ENCODE measurements at places on chromosomes 6 and 20.

DNA sequence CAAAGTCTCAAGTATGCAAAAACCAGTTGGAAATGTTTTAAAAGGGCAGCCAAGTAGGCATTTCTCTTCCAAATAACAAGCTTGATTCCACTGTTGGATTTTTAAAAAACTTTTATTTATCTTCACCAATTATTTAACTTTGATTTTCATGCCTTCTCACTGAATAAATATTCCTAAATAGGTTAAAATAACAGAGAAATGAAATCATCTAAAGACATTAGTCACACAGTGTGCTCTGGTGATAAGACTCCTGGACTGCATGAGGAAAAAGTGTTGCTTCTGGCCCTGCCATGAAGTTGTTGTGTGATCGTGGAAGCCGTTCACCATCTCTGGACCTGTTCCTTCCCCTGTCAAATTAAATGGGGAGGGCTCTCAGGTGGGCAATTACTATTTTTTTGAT lies 33.8 kb upstream of the IGF2R start:
- DNase-seq, result no peak

DNA sequence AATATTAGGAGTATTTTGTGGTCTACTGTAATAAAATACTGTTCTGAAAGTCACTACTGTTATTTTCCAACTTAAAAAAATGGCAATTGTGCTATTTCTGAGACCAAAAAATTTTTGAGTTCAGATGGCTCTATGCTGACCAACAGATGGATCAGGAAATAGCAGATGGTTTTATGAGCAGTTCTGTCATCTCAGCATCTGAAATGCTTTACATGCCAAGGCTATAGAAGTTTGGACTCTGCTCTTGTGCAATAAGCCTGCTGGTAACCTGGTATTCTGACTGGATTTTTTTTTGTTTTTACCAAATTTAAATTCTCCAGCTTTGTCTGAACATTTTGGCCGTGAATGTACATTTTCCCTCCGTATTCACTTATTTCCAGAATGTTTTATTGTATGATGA lies 1127.5 kb downstream of the GRIK2 start:
- no peak for DNase-seq

- DNase-seq, result no peak
These were observed 30.0 kb upstream of the TMEM14A start for GRCh38 chr6:52640916-52641315.

DNA sequence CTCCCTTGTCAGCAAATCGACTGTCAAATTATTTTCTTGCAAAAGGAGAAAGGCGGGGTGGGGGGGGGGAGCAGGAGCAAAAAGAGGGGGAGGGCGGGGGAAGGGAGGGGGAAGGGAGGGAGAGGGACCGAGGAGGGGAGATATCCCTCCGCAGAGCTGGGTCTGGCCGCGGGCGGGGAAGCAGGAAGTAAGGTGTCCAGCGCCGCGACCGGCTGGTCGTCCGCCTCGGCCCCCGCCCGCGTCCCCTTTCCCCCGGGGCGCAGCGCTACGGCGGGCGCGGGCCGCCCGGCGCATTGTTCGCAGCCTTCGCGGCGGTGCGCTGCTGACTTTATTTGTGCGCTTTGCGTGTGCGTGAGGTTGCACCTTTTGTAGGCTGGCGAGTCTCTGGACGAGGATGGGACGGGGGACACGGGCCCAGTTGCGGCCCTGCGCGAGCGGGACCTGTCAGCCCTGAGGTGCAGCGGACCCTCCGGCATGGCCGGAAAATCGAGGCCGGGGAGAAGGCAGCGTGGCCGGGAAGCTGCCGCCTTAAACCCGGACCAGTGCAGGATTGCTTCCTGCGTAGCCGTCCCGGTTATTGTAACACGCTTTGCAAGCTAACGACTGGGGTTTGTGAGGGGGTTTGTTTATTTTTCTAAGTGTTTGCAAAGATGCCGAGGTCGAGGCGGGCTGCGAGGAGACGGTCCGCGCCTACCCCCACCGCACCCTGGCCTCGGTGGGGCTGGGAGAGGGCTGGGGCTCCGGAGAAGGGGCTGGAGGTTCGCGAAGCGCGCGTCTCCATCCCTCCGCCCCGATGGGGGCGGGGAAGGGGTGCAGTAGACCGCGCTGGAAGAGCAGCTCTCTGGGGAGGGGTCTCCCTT lies 675 bp upstream of the TRERF1 start:
- peak; percentile 55 for DNase-seq

GRCh38 chr6:44734886-44735629 lies 347.6 kb downstream of the CDC5L start:
- no peak for DNase-seq

DNA sequence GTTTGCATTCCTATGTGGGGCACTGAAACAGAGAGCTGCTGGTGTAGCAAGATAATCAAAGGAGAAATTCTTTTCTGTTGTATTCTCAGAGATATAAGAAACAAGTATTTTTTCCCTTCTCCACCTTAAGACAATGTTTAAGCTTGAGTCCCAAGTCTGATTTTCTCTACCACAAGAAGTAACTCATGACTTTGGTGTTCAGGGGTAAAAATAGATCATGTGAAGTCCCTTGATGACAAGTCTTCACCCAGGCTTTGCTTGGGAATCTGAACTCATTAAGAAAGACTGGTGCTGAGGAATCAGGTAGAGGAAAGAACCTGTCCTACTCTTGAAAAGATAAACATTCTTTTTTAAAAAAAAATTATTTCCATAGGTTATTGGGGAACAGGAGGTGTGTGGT lies 205.6 kb downstream of the ALDH8A1 start:
- no peak for DNase-seq

DNA sequence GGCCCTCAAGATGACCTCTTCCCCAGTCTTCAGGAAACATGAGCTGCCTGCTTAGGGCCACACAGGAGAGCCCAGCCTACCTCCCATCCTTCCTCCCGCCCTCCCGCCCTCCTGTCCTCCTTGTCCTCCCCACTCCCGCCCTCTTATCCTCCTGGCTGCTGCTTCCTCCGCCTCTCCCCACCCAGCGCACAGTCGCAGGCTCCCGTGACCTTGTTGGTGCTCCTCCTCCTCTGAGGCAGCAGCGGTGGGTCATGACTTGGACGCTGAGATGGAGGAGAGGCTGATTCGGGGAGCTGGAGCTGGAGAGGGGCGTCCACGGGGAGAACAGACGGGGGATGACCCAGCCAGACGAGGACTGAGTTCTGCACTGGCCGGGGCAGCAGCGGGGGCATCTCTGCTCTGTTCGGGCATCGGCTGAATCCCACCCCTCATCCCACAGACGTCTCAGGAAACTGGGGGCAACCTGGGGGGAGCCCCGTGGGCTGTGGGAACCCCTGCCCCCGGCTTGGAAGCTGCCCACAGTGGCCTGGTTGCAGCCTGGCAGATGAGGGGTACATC lies 32.4 kb downstream of the CHRNA4 start:
- no peak for DNase-seq

GRCh38 chr6:134464690-134465411 lies 146.9 kb upstream of the SGK1 start:
- DNase-seq, result no peak

- DNase-seq, result no peak
These were observed 148.3 kb upstream of the RIN2 start for GRCh38 chr20:19609642-19610223.

- no peak for DNase-seq
These were observed 178.0 kb downstream of the PHF3 start for GRCh38 chr6:63813566-63814120.

- DNase-seq, result no peak
These were observed 7.4 kb downstream of the STK35 start for GRCh38 chr20:2108987-2109386.
